ENCODE measurements at places on chromosomes 12 and 14.
A peak's percentile ranks its signal among the peaks of the same experiment; 100 is the strongest.

DNA sequence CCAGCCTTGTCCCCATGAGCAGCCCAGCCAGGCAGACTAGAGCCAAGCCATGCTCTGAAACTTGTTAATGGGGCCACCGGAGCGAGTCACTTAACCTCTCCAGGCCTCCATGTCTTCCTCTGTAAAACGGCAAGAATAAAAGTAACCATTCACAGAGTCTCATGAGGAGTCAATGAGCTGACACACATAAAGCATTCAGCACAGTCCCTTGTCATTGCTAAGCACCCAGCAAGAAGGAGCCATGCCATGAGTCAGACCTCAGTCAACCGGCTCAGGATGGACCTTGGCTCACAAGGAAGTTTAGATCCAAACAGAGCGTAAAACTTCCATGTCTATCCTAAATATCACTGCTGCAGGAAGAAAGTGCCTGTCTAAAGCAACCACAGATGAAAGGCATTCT is 10.6 kb downstream of the FICD start:
- DNase-seq = no peak

DNA sequence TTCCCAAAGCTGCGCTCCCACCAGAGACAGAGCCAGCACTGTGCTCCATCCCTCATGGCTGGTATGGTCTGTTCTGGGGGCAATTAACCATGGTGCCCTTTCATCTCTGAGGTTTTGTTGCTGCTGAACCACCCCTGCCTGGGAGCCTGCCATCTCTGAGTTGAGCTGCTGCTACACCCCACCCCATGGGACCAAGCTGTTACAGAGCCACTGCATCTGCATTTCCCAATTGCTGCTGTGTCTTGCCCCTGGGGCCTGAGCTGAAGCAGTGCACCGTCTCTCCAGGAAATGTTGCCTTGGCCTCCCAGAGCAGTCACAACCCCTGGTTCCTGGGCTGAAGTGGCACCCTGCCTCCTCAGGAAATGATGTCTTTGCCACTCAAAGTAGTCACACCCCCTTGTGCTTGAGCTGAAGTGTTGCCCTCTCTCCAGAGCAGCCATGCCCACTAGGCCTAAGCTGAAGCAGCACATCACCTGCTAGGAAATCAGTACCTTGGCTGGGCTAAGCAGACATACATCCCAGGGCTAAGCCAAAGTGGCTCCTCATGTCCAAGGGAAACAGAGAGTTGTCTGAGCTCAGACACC is 140.3 kb downstream of the RERGL start:
- no peak for DNase-seq

- DNase-seq = peak; percentile 83
These were observed at the start of gene AP1G2 for GRCh38 chr14:23567186-23568020. Gene AP1G2 (minus strand): TSS chr14:23567791. CDS start chr14:23567314, 477 bp downstream.

DNA sequence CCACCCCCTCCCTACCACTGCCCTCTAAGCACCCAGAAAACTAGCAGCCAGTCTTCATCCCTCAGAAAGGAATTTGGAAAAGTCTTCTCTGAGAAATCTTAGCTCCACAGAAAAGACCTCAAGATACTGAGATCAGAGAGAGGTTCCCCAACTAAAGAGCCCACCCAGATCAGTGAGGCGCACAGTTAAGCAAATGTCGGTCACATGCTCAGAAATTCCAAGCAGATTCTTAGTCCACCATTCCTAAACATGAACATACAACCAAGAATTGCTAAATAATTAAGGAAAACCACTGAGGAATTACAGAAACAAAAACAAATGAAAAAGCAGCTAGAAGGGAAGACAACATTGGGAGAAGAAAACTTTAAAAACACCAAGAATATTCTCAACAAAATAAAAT is 32.3 kb downstream of the MED13L start:
- DNase-seq = no peak

DNA sequence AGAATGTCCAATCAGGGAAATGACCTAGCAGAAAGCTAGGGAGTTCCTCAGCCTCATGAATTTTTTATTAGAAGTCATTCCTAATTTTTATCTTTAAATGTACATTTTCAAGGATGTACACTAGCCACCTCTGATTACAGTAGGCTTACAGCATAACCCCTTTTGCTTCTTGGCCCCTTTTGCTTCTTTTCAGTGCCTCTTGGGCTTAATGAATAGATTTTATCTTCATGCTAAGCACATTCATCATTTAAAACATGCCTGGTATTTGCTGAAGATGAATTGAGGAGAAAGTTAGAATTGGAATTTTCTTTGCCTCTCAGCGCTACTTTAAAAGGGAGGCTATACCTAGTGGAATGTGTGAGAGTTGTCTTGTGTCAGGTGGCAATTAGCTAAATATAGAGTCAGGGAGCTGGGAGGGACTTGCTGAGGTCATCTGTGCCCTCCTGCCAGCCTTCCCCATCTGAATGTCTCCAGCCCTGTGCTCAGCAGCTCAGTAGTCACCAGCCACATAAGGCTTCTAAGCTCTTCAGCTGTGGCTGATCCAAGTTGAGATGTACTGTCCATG is 132.1 kb downstream of the SAMD4A start:
- no peak for DNase-seq

DNA sequence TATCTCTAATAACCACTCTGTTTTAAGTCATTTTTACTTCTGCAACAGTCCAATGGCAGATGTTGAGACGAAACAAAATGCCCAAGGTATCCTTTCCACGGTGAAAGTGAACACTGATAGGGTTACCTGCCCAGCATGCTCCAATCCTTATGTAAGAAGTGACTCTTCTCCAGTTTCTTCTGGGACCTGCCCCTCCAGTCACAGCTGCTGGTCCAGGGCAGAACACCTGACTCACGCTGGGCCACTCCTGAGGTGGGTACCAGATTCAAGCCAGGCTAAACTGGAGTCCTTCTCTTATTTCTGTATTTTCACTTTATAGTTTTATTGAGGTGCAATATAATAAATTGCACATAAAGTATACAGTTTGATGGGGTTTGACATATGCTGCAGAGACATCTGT is 16.7 kb downstream of the NT5DC3 start:
- DNase-seq = no peak

GRCh38 chr14:100696590-100696989 is 30.1 kb upstream of the DLK1 start:
- DNase-seq = no peak

- DNase-seq = no peak
These were observed 42.2 kb downstream of the PTPRO start for GRCh38 chr12:15364221-15365160.

GRCh38 chr12:99413751-99414150 is 233.8 kb upstream of the GARIN6 start:
- DNase-seq = no peak

- DNase-seq = no peak
These were observed 169.5 kb upstream of the RTL1 start for GRCh38 chr14:101072945-101073597.

GRCh38 chr14:104982548-104983230 is 2.9 kb upstream of the CLBA1 start:
- DNase-seq = no peak

DNA sequence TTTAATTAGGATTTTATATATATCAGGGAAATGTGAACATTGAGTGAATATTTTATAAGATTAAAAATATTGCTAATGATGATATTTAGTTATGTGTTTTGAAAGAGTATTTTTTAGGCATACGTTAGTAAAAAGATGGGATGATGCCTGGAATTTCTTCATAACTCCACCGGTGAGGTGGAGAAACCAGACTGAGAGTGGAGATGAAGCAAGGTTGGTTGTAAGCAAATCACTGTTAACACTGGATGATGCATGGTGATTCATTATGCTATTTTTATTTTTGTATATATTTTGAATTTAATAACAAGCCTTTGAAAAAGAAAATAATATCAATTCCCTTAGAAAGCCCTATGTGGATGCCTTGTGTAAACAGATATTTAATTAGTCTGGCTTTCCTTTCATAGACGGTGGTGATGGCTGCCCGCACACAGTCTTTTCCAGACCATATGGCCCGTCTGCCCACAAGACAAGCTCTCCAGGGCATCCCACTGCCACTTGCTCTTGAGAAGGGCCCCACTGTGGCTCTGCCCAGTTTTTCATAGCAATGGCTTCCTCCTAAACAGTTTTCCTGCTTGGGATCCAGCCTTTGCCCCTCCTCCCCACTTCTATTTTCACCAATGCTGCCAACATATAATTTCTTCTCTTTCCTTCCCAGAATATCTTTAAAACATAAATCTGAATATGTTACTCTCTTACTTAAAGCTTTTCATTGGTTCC is 95.4 kb downstream of the HELB start:
- no peak for DNase-seq

DNA sequence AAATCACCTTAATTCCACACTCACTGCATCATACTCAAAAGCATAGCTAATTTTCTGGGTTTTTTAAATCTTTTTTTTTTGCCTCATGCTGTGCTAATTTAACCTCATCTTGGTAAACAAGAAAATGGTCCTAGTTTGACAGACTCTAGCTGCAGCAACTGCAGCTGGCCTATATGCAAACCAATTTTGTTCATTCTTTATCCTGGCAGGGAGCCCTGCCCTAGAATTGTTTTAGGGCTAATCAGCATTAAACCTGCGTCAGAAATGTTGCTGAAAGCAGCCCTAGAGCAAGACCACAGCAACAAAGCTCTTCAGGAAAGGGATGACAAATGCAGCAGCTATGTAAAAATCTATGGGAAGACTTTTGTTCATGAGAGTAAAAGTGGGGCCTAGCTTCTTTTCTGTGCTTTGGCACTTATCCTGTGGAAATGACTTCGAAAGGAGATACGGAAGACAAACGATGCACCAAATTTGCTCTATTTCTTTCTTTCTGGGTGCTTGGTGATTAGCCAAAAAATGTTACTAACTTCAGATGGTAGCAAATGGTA is 72.2 kb downstream of the DENND5B start:
- DNase-seq = no peak

DNA sequence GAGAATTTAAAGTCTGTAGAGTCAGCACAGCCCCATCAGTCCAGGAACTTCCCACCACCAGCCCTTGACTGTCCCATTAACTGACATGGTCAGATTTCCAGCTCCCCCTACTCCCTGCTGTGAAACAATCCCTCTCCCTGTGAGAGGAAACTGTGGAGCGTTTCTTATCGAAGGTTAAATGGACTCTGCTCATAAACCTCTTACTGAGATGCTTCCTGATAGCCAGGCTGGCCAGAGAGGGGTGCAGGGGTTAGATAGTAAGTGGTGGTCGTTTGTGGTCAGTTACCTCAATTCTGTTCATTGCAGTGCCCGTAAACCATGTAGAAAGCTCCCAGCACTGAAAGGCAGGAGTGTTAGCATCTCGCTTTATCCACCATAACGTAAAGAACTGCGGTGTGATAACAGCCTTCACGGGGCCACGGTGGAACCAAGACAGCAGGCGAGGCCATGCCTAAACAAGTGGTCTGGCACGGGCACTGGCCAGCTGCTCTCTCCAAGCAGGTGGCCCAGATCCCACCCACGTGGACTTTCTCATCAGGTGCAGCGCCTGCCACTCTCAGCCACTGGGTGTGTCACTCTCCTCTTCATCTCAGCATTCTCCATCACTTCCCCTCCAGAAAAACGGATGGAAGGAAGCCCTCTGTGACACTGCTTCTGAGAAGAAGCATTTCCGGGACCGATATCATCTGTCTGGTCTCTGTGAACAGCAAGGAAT is 102.2 kb downstream of the FBXL14 start:
- no peak for DNase-seq

DNA sequence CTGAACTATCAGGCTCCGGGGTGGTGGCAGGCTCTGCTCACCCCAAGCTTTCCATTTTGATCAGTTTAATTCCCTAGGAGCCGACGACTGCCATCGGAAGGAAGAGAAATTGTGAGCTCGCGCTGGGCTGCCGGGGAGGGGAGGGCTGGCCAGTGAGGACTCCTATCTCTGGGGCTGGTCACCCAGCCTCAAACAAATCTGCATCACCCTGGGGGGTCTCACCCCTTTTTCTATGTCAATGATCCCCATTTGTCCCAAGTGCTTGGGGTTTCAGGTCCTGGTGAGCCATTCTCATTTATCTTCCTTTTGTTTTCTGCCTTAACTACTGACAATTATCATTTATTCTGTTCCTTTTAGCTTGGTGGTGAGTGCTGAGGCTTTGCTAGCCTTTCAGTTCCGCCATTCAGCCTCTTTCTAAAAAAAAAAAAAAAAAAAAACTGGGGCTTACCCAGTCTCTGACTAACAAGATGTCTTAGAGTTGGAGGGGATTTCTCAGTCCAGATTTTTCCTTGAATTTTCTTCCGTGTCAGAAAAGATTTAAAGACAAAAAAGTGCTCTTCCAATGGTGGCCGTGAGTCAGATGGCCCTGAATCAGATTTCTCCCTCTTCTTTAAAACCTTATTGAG is 22.8 kb upstream of the USP44 start:
- DNase-seq = no peak

- no peak for DNase-seq
These were observed 11.8 kb upstream of the HHIPL1 start for GRCh38 chr14:99633141-99633540.

GRCh38 chr12:4118017-4118510 is 155.5 kb upstream of the CCND2 start:
- peak; percentile 26 for DNase-seq

- no peak for DNase-seq
These were observed 70.0 kb downstream of the PDE3A start for GRCh38 chr12:20438299-20438779.

GRCh38 chr14:76647697-76648298 is 113.5 kb upstream of the VASH1 start:
- no peak for DNase-seq

- no peak for DNase-seq
These were observed 17.3 kb downstream of the MAP3K9 start for GRCh38 chr14:70791971-70792370.

- DNase-seq = peak; percentile 63
These were observed 65.1 kb downstream of the CRADD start for GRCh38 chr12:93742110-93742934.

- no peak for DNase-seq
These were observed 332.9 kb downstream of the BCAT1 start for GRCh38 chr12:24615967-24616411.

DNA sequence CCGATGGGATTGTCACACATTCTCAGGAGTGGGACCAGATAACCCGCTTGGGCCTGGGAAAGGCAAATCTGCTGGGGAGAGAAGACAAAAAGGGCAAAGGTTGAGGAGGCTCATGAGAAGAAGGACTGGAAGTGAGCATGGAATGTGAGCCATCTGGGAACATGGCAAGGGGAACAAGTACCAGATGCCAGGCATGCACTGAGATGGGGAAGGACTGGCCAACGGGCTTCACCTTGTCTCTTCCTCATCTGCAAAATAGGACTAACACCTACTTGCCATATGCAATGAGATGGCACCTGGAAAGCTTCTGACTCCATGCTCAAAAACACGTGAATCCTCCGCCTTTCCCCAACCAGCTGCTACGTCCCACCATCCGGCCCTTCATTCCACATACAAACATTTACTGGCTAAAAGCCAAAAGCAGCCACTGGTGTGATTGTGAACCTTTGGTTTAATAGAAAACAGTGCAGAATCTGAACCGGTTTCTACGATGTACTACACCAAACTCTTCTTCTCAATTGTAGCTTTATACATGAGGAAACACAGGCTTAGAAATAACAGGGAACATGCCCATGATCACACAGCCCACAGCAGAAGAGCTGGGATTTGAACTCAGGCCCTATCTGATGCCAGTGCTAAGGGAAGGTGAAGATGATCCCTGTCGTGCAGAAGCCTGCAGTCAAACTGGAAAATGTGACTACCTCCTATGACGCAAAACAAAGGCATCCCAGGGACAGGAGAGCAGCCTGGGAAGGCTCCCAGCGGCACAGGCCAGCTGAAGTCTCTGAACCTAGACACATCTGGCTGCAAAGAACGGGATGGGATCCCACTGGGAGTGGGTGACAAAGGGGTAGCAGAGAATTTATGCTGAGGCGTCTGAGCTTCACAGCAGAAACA is 112.1 kb downstream of the TTC7B start:
- no peak for DNase-seq

All from naive thymus-derived CD4-positive, alpha-beta T cell (primary cell).